A549 treated with AZD2906 at 1 μM for 4 hours (cell line): ENCODE measurements at places on chromosomes 4 and X. TPM values are rescaled to one million over a fixed set of nuclear protein-coding genes. Genes with fewer than 3 reads are reported as not detected.

ASIC5 gene
- total RNA-seq: not detected in 5 replicates

CXorf65 gene
- total RNA-seq: not detected in 5 replicates

PNMA3 gene
- total RNA-seq: 0.17 to 0.38 TPM (median 0.22 TPM) in 5 replicates

ELOVL6 gene
- 16.3 to 22.1 TPM (median 18.3 TPM) in 5 replicates for total RNA-seq

LUZP4 gene
- not detected in 5 replicates for total RNA-seq

KIT gene
- 0.01 to 0.02 TPM in 2 of 5 replicates, not detected in the others for total RNA-seq

SHROOM2 gene
- 0.74 to 1.1 TPM (median 0.95 TPM) in 5 replicates for total RNA-seq

SLBP gene
- total RNA-seq: 68.3 to 97.7 TPM (median 68.4 TPM) in 5 replicates

ANKRD37 gene
- 2.4 to 3.6 TPM (median 3.0 TPM) in 5 replicates for total RNA-seq

DCX gene
- total RNA-seq: not detected in 5 replicates

RHOXF2B gene
- not detected in 5 replicates for total RNA-seq

REPS2 gene
- 0.73 to 1.8 TPM (median 1.3 TPM) in 5 replicates for total RNA-seq

BRS3 gene
- total RNA-seq: not detected in 5 replicates

NPY5R gene
- 0.06 TPM in 1 of 5 replicates, not detected in the others for total RNA-seq

MUC7 gene
- total RNA-seq: not detected in 5 replicates

CDKL5 gene
- total RNA-seq: 4.8 to 6.7 TPM (median 6.3 TPM) in 5 replicates

CCDC110 gene
- 0.06 TPM in 1 of 5 replicates, not detected in the others for total RNA-seq

DRD5 gene
- not detected in 5 replicates for total RNA-seq

YY2 gene
- total RNA-seq: 1.9 to 2.7 TPM (median 2.6 TPM) in 5 replicates

FREM3 gene
- total RNA-seq: not detected in 5 replicates

PLCXD1 gene
- 24.7 to 31.1 TPM (median 28.5 TPM) in 5 replicates for total RNA-seq

F8A1 gene
- total RNA-seq: 57.2 to 105 TPM (median 93.5 TPM) in 5 replicates

SH3TC1 gene
- 24.2 to 27.1 TPM (median 26.7 TPM) in 5 replicates for total RNA-seq

MAGED4 gene
- total RNA-seq: 4.9 to 10.0 TPM (median 8.0 TPM) in 5 replicates

ADH7 gene
- total RNA-seq: not detected in 5 replicates

SLC38A5 gene
- total RNA-seq: 0.09 to 0.20 TPM (median 0.16 TPM) in 5 replicates
